NCI-H187 (cell line): ENCODE measurements at places on chromosomes 7 and 10.

GRCh38 chr10:74189999-74190421 is 39.0 kb downstream of the ADK start:
- DNase-seq = no peak

DNA sequence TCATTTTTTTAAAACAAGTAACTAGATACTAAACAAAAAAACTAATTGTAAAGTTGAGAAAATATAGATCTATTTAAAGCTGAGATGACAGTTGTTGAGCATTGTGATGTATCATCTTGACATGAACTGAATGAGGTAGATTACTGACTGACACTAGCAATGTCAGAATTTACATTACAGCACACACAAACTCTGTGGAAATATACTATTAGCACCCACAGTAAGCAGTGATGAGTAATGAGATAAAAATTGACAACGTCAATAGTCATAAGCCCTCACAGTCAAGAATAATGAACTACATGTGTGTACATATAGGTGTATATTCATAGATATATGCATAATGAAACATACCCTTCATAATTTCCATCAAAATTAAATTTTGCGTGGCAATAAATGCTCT is 368.4 kb downstream of the TFEC start:
- no peak for DNase-seq

DNA sequence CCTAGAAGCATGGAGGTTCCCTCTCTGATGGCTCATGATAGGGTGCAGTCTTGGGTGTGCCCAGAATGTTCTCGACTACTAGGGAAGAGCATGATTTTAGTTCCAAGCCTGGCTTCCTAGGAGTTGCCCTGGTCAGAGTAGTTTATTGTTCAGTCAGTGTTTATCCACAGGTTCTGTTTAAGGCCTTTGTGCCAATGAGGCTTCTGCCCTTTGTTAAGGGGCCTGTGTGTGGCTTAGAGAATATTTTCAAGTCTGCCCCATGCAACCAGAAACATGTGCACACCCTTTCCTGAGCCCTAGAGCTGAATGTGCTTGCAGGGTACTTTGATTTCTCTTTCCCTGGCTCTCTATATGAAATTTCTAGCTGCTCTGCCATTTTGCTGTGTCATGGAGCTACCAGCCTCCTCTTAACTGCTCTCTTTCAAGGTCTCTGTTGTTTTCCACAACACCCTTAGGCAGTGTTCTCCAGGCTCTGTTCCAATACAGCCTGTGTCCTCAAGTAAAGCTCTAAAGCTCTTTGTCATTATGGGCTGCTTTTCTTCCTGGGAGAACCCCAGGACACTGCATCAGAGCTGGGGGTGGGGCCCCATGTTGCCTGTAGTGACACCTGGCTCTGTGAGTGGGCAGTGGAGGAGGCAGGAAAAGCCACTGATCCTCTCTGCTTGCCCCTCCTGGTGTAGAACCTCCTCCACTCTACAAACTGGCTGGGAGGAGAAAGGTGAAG is 34.1 kb upstream of the TSPAN33 start:
- no peak for DNase-seq

DNA sequence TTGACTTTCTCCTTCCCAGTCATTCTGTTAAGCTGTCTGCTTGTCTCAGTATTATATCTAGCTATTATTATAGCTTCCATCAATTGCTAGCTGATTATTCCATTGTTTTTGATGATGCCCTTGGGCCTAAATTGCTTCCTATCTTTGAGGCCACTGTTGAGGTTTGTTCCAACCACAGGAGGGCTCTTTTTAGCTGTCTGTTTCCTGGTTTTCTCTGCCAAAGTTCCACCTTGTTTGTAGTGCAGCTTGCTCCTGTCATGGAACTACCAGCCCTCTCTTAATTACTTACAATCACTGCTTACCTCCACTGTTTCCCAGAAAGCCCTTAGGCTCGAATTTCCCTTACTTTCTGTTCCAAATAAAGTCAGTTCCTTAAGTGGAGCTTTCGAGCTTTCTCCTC is 118.7 kb upstream of the SEC61G start:
- no peak for DNase-seq
